Midbrain (tissue), 1 donor: ENCODE measurements at places on chromosomes 1 and 21.

- no peak for DNase-seq
Measured at GRCh38 chr21:27275294-27275927, 308.5 kb upstream of the ADAMTS5 start.

GRCh38 chr21:10430005-10430404 is 91.4 kb upstream of the TPTE start:
- no peak for DNase-seq

GRCh38 chr1:10178597-10179405 is 31.6 kb upstream of the KIF1B start:
- no peak for DNase-seq

DNA sequence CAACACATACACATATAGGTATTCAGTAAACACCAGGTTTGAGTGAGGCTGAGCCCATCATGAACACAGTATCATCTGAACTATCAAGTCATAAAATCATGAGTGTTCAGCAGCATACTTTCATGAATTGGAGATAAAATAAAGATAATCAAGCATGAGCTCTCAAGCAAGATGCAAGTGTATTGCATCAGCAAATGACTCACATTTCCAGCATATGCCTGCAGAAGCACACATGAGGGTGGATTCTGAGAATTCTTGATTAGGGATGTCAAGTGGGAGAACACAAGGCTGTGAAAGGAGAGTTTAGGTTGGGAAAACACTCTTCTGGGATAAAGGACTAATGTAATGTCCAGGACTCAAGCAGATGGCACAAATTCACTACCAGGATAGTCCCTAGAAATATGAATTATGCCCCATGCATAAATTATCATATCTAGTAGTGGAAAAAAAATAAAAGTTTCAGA is 299.2 kb downstream of the SRGAP2C start:
- no peak for DNase-seq

- no peak for DNase-seq
Measured at GRCh38 chr1:177384461-177384860, 213.7 kb downstream of the BRINP2 start.

GRCh38 chr1:243663651-243664050 is 186.4 kb downstream of the AKT3 start:
- no peak for DNase-seq

DNA sequence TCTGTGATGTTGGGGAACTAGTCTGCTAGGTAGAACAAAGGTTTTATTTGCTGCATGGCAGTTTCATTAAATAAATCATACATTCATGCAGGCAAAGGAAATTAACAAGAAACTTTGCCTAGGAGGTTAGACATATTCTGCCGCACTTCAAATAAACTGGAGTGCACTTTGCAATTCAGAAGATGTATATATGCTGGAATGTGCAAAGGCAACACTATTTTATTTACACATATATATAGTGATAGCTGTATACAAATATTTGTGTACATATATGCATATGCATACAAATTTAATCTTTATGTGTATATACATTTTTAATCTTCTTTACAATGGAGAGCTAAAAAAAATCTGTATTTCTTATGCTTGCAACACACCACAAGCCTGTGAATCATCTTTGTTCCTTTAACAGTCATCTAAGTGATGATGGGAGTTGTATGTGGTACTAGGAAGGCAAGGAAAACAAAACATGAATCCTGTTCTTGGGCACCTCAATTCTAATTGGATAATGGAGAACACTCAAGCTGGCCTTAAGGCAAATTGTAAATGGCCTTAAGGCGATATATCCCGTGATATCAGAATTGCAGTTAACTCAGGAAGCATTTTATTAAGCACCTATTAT is 605.8 kb upstream of the CAMK1G start:
- DNase-seq = no peak

GRCh38 chr1:236978740-236979139 is 25.5 kb downstream of the MT1HL1 start:
- DNase-seq = no peak

DNA sequence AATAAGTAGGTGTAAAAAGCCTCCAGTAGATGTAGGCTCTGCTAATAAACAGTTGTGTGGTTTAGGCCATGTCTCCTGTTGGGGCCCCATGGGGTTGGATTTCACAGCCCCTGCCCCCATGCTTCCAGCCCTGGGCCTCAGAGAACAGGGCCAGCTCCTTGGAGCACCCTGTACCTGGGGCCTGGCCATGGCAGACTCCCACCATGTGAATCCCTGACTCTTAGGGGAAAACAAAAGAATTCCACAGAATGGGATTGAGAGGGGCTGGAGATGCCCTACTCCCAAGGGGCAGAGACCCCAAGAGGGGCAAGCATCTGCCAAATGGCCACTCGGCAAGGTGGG is 11.5 kb downstream of the LRP8 start:
- DNase-seq = no peak

DNA sequence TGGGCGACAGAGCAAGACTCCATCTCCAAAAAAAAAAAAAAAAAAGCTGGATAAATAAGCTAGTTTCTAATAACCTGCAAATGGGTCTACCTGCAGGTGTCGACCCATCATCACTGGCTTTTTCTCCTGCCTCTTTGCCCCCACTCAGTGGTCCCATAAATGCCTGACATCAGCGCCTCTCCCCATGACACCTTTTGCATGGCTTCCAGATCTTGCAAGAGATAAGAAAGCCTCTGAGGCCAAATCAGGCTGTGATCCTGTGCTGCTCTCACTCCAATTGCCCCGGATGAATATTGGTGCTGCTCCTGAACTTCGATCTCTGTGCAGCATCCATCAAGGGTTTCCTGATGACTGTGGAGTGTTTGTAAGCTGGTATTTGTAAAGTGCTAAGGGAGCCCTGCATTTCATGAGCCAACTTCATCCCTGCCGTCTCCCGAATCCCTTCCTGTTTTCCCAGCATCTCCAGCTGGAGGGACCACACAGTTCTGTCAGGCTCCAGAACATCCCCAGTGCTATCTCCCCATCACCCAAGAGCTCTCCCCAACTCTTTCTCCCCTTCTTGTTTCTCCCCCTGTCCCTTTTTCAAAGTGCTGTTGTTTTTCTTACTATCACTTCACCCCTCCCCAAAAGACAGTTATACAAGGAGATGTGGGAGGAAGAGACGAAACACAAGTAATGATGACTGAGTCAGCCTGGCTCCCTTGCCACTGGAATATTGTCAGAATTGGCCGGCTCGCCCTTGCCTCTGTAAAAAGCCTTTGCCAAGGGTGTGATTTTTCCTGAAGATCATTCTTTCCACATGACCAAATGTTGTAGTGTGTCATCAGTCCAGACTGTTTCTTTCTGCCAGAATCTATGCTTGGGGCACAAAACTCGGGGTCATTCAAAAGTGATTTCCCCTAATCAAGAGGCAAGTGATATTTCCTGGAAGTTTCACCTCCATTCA is 2.8 kb upstream of the EFHD2 start:
- no peak for DNase-seq

DNA sequence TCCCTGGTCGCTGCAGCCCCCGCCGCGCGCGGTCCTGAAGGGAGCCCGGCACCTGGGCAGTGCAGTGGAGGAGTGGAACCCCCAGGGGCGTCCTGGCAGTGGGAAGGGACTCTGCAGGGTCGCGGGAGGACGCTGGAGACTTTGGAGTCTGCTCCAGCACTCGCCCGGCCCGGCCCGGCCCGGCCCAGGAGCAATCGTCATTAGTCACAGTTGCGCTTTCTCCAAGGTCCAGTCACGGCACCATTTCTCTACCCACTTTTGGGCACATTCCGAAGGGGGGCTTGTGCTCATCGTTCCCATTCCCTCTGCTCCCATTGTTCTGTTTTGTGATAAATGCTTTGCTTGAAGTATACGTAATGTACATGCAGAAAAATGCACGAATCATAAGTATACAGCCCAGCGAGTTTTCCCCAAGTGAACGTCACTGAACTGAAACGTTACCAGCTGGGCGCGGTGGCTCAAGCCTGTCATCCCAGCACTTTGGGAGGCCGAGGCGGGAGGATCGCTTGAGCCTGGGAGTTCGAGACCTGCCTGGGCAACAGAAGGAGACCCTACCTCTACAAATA is 999 bp downstream of the THAP3 start:
- DNase-seq = no peak

- no peak for DNase-seq
Measured at GRCh38 chr1:159274631-159275030, 27.5 kb upstream of the FCER1A start.

DNA sequence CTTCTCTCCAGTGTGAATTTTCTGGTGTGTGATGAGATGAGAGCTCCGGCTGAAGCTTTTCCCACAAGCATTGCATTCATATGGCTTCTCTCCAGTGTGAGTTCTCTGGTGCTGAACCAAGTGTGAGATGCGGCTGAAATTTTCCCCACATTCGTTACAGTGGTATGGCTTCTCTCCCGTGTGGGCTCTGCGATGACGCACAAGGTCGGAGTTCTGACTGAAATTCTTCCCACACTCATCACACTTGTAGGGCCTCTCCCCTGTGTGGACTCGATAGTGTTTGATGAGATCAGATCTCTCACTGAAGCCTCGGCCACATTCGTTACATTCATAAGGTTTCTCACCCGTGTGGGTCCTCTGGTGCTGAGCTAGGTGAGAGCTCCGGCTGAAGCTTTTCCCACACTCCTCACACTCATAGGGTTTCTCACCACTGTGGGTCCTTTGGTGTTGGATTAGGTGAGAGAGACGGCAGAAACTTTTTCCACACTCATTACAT is 7.4 kb downstream of the ZNF436 start:
- no peak for DNase-seq

DNA sequence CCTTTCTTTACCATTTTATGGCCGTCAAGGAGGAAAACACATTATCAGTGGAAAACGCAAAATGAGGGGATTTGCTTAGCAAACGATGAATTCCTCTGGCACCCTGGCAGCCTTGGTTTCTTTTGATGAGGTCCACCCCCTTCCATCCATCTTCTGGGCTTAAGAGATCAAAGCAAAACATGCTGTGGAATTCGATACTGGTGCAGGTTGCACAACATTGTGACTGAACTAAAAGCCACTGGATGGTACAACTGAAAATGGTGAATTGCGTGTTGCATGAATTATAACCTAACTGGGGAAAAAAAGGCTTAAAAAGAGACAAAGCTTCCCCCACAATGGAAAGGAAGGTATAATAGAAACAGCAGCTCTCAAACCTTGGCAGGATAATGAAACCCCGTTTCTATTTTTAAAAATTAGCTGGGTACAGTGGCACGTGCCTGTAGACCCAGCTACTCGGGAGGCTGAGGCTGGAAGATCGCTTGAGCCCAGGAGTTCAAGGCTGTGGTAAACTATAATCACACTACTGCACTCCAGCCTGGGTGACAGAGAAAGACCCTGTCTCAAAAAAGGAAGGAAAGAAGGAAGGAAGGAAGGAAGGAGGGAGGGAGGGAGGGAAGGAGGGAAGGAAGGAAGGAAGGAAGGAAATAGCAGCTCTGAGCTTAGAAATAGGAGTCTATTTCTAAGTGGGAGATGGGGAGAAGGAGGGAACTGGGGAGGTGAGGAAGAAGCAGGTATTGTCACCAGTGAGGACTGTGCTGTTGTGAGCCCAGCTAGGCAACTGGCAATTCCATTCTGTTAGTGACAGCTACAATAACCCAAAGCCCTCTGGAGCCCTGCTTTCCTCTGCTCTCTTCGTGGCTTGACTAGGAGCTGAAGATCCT is 29.0 kb upstream of the LGALS8 start:
- no peak for DNase-seq

GRCh38 chr1:46522184-46522968 is 29.1 kb downstream of the KNCN start:
- DNase-seq = peak; percentile 53
